ENCODE measurements at places on chromosomes 5 and 9.

- DNase-seq: no peak
These were observed 53.1 kb upstream of the DAB2IP start for GRCh38 chr9:121598167-121598964.

GRCh38 chr5:148145916-148146315, 22.4 kb upstream of the SPINK14 start:
- DNase-seq: no peak

GRCh38 chr5:31561946-31562345, 29.8 kb downstream of the C5orf22 start:
- DNase-seq: no peak

GRCh38 chr9:124520206-124520596, 13.0 kb upstream of the NR5A1 start:
- DNase-seq: no peak

- no peak for DNase-seq
These were observed 19.7 kb downstream of the TLE4 start for GRCh38 chr9:79591458-79591857.

DNA sequence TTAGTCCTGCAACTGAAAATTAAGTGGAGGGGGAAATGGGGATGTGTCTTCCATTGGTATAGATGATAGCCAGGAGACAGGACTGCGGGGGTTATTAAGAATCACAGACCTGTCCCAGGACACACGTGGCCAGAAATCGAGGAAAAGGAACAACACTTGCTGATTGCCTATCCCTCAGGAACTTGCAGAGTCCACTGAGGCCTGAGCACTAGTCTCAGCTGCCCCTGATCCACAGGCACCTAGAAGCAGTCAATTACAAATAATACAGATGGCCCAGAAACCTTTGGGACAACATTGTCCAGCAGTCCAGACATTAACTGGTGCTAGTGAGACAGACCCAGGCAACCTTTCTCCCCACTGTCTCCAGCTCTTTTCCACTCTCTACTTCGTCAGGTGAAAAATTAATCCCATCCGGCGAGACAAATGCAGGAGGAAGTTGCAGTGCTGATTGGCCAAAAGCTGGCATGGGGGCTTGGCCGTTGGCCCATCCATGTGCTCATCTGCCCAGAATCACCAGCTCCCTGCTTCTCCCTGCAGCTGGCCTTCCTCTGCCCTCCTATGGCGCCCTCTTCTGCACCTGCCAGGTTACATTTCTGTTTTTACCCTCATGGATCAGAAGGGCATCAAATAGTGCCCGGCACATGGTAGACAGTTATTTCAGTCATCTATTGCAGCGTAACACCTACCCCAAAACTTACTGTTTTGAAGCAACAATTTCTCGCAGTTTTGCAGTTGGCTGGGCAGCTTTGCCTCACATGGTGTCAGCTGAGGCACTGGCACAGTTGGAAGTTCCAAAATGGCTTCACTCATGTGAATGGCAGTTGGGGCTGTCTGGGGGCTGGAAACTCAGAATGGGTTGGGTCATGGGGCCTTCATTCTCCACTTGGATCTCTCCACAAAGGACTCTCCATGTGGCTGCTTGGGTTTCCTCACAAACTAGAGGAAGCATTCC, 3.6 kb upstream of the B4GALT1 start:
- DNase-seq: no peak

DNA sequence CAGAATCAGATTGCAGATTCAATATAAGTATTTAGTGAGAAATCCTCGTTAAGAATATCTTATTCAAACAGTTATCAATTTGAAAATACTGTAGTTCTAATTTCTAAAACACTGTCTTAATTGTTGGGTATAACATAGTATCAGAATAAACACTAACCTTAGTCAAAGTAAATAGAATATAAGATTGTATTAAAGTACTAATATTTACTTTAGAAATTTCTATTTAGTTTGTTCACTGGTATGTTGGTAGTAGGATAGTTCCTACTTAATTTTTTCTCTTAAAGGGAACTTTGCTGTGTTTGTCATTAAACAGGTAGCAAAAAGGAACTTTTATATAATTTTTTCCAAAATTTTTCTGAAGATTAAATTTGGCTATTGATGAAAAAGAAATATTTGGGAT, 42.3 kb downstream of the FAM174A start:
- DNase-seq: no peak

- no peak for DNase-seq
These were observed 43.3 kb upstream of the ISOC1 start for GRCh38 chr5:129051283-129051682.

- no peak for DNase-seq
These were observed 376.4 kb downstream of the CHSY3 start for GRCh38 chr5:130280528-130281217.

Measured in GOT3 (cell line).